ENCODE measurements at places on chromosomes 7 and 10.

DNA sequence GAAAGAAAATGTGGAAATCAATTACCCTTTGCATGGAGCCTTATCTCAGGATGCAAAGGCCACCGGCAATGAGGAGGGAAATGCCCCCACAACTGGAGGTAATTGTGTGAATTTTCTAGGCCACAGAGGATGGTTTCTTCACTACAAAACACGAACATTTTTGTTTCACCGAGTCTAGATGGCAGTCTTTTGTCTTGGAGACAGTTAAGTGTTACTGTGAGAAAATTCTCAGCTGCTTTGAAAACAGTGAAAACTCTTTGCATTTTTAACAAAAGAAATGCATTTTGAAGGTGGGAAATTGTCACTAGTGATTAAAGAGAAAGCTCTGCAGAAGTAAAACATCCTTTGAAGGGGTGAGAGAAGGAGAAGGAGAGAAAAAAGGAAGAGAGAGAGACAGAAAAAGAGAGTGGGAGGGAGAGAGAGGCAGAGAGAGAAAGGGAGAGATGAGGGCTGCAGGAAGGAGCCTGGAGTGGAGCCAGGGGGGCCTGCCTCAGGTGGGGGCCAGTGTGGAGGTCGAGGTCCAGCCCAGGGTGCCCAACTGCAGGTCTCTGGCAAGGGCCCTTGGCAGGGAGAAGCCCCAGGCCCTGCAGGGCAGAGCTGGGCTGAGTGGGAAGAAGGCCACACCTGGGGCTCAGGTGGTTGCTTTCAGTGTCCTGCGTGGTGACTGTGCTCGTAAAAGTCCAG is 261.4 kb downstream of the ADARB2 start:
- no peak for DNase-seq

DNA sequence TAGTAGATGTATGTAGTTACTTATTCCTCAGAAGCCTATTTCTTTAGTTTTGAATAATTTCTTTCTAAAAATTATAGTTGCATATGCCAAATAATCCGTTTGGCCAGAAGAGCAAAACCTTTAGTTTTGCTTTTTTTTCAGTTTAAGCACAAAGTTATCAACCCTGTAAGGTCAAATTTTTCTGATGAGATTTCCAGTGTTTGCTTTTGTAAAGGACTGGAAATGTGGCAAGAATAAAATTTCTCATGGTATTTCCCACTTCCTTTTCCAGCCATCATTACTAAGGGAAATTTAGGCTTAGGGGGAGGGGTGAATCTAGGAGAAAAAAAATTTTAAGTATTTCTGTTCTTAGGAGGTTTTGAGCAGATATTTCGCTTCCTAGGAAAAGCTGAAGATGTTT is 7.6 kb downstream of the CALD1 start:
- DNase-seq = no peak

DNA sequence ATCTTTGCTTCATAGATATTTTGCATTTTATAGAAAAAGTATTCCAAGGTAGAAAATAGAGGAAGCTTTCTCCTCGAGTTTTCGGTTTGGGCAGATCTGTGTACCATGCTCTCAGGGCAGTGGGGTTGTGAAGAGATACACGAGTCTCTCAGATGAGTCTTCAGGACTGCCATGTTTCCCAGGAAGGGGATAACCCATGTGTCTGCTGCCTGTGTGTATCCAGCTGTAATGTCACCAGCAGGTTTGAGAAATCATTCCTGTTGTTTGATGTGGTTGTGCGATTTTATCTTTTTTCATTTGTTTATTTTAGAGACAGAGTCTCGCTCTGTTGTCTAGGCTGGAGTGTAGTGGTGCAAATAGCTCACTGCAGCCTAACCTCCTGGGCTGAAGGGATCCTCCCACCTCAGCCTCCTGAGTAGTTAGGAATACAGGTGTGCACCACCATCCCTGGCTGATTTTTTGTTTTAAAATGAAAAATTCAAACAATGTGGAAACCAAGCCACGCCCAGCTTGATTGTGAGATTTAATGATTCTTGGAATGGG is 48.9 kb downstream of the SNX10 start:
- DNase-seq = no peak

DNA sequence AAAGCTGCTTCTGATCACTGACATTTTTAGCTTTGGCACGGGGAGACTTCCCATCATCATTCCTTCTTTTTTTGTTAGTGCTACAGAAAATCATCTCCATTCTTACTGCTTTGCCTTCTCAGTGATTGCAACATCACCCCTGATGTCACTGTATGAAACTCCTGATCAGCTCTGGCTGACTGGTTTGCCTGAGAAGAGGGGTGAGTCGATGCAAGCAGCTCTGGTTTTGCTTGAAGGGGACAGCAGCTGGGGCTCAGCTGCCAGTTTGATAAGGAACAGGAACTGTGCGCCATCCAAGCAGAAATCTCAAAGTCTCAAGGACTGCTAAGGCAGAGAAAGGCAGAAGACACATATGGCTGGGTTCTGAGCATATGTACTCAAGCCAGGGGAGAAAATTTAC is 808.5 kb upstream of the CELF2 start:
- no peak for DNase-seq

DNA sequence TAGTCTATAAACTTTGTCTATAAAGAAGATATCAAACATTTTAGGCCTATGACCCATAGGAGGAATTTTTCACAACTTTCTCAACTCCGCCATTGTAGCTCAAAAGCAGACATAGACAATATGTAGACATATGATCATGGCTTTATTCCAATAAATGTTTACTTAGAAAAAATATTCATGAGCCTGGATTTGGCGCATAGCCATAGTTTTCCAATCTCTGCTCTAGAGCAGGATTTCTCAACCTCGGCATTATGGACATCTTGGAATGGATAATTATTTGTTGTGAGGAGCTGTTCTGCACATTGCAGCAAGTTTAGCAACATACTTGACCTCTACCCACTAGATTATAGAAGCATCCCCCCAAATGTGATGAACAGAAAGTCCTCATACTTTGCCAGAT is 532.6 kb downstream of the ANKRD7 start:
- DNase-seq = no peak

DNA sequence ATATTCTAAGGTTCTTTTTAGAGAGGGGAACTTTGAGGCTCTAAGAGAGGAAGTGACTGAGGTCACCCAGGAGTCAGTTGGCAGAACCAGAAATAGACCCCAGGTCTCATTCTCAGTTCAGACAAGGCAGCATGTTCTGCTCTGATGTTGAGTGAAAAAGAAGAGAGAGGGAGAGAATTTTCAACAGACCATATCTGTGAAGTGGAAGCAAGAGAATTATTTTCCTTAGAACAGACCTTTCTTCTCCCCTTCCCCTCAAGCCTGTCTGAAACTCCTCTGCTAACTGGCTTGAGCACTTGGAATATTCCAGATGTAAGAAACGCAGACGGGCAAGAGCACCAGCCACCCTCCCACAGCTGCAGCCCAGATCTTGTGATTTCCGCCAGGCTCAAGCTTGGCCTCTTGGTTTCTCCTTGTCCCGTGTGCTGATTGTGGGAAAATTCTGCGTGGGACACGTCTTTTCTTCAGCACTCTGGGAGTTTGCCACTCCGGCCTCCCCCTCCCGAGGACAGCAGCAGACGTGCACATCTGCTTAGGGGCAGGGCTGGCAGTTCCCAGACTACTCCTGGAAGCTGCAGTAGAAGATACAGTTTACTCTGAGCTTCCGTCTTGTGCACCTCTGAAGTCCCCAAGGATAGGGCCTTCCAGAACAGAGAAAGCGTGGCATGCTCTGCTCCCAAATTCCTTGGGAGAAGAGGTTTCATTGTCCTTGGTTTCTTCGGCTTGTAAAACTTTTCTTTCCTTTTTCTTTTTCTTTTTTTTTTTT is 22.7 kb upstream of the IKZF1 start:
- no peak for DNase-seq

DNA sequence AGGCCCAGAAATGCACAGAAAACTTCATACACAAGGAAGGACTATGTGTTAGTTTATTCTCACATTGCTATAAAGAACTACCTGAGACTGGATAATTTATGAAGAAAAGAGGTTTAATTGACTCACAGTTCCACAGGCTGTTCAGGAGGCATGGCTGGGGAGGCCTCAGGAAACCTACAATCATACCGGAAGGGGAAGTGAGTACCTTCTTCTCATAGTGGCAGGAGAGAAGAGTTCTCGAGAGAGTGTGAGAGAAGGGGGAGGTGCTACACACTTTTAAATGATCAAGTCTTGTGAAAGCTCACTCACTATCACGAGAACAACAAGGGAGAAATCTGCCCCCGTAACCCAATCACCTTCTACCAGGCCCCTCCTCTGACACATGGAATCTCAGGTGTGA is 16.8 kb upstream of the RAMP3 start:
- no peak for DNase-seq

DNA sequence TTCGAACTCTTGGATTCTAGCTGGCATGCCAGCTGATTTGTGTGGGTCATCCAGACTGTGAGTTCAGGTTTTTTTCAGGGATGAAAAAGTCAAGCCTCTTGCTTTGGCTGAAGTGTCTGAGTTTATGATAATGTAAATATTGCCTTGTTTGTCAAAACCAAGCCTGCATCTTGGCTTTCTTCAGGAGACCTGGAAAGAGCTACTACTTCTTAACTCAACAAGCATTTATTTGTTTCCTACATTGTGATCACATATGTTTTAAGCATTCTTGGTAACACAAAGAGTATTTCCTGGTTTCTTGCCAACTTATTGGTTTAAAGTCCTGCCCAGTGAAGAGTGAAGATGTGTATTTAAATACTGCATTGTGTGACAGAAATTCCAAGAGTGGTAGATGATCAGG is 407.1 kb downstream of the LRMDA start:
- no peak for DNase-seq

DNA sequence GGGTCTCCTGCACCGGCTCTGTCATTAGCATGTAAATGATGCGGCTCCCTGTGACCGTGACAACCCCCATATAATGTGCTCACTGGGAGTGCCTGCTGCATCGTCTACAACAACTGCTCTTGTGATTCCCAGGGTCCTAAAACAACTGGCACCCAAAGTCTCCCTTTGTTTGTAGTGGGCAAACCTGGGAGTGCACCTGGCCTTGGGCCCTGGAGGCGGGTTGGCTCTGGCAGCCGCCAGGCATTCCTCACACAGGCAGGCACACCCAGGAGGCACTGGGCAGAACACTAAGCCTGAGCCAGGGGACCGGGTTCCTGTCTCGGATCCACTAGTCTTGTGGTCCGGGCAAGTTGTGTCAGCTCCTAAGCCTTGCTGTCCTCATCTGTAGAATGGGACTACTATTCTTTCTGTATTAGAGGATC is 115.5 kb upstream of the GPR26 start:
- DNase-seq = no peak

GRCh38 chr10:113445736-113446135 is 107.1 kb upstream of the HABP2 start:
- no peak for DNase-seq

DNA sequence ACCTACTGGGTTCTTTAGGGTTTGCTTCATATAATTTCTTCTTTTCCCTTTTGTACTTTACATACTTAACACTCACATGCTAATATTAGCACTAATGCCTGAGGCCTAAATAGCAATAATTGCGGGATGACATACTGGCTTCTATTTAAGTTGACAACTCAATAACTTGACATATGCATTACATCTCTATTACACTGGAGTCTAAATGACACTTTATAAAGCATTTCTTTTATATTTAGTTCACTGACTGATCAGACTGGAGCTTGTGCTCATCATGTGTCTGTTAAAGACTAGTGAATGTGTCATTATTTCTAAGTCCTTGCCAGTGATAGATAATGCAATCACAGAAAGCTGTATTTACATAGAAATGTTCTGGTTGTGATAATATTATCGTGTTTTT is 472.1 kb upstream of the SEMA3A start:
- DNase-seq = no peak

GRCh38 chr7:157715071-157715937 is 378.5 kb downstream of the DNAJB6 start:
- DNase-seq = no peak
